ENCODE measurements at places on chromosomes 2 and 18. TPM values are rescaled to one million over a fixed set of nuclear protein-coding genes. Genes with fewer than 3 reads are reported as not detected.
A peak's percentile ranks its signal among the peaks of the same experiment; 100 is the strongest.

- H3K36me3 ChIP-seq = no peaks in the 10 kb centered on the region
- H3K27me3 ChIP-seq = no peaks in the 10 kb centered on the region
- DNase-seq = no peak
- peaks cover 7% of the 10 kb centered on the region for H3K4me1 ChIP-seq
- no peak overlapping the region for H3K27ac ChIP-seq
- no peak overlapping the region for H3K4me3 ChIP-seq
Measured at GRCh38 chr18:44733069-44733753, 52.5 kb downstream of the SETBP1 start.

GRCh38 chr2:170873035-170873692 is 55.9 kb upstream of the GORASP2 start:
- H3K27ac ChIP-seq = no peak overlapping the region
- DNase-seq = peak; percentile 56
- H3K27me3 ChIP-seq = no peaks in the 10 kb centered on the region
- H3K4me1 ChIP-seq = peaks cover 9% of the 10 kb centered on the region

DNA sequence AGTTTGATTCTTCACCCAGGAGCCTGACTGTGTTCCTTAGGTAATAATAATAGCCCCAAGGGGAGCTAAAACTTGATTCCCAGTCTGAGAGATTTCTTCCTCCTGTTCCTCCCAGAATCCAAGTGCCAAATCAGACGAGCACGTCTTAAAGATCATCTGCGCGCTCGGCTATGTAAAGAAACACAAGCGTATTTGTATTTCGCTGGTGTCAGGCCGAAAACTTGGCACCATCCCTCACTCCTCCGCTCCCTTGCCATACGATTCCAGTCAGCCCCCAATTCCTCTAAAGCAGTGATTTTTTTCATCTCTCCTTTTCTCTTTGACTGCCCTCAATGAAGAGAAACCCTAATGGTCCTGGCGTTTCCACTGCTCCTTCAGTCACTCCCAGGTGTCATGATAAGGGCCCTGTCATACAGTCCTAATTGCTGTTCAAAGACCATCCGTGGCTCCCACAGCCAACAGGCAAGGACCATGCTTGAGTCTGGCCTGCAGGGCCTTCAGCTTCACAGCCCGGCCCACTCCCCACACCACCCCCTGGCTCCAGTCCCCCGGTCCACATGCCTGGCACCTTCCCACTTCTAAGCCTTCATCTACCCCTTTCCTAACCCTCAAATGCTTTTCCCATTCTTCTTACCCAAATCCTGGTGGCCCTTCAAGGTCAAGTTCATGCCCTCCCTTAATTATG is 130.8 kb upstream of the ID2 start:
- H3K4me3 ChIP-seq = no peak overlapping the region
- no peaks in the 10 kb centered on the region for H3K36me3 ChIP-seq
- H3K27me3 ChIP-seq = no peaks in the 10 kb centered on the region
- no peak for DNase-seq

DNA sequence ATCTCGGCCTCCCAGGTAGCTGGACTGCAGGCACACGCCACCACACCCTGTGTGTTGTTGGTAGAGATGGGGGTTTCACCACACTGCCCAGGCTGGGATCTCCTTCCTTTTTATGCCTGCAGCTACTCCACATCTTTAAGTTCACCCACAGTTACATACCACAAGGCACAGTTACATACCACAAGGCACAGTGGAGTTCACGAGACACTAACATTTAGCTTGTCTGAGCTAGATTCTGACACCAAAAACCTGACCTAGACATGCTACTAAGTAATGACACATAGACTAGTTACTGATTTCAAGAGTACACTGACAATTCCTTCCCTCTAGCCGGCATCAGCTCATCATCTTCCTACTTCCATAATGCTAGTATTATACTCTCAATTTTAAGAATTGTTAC is 4.3 kb downstream of the POLR2D start:
- H3K4me3 ChIP-seq = no peak overlapping the region
- H3K4me1 ChIP-seq = peaks cover 51% of the 10 kb centered on the region
- no peak overlapping the region for H3K27ac ChIP-seq

GRCh38 chr2:174716785-174717184 is 47.5 kb downstream of the CHRNA1 start:
- no peak overlapping the region for H3K27ac ChIP-seq
- no peak overlapping the region for H3K4me3 ChIP-seq
- no peaks in the 10 kb centered on the region for H3K36me3 ChIP-seq
- H3K4me1 ChIP-seq = no peaks in the 10 kb centered on the region
- no peak for DNase-seq

DNA sequence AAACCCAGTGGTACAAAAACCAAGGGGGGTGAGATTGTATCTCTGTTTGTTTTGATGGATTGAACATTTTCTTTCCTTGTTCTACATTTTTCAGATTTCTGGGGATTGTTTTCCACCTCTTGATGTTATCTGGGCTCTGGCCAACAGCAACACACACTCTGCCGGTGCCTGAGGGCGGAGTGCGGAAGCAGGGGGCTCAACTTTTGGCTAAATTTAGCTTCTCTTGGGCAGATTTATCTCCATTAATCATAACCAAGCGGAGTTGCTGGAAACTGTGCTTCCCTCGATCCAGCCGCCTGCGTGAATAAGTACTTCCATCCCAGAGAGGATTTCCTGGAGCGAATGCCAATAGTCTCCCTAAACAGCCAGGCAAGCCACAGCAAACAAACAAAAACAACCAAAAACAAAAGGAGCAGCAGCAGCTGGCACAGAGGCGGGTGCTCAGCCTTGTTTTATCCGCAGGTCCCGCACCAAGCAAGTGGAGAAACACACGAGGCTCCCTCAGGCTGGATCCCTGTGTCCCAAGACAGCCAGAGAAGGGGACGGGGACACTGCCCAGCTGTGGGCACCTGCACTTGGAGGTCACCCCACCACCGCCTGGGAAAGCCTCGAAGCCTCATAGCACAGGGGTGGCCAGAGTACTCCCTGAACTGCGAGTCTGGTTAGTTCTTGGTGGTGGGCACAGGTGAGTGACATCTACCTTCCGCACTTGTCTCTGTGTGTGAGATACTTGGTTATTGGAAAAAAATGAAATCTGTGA is 143.4 kb downstream of the NDUFA10 start:
- peaks cover 12% of the 10 kb centered on the region for H3K27me3 ChIP-seq
- no peak overlapping the region for H3K4me3 ChIP-seq
- H3K4me1 ChIP-seq = peaks cover 7% of the 10 kb centered on the region

GRCh38 chr2:7030810-7031209 is 113.6 kb downstream of the RNF144A start:
- H3K27ac ChIP-seq = no peak overlapping the region
- no peak overlapping the region for H3K4me3 ChIP-seq
- H3K4me1 ChIP-seq = peaks cover 53% of the 10 kb centered on the region
- DNase-seq = no peak

DNA sequence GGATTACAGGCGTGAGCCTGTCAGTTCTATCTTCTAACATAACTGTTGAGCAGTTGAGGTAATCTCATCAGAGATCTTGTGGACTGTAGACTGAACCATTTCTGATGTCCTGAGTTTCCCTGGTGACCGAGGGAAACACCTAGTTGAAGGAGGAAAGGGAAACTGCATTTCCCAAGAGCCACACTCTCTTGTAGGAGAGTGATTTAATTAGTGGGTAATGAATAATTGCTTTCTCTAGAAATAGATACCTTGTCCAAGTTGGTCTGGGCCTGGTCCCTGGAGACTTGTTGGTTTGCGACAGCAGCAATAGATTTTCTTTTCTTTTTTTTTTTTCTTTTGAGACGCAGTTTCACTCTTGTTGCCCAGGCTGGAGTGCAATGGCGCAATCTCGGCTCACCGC is 7.4 kb downstream of the TTLL4 start:
- no peak overlapping the region for H3K27ac ChIP-seq
- H3K27me3 ChIP-seq = no peaks in the 10 kb centered on the region
- H3K4me1 ChIP-seq = peaks cover 3% of the 10 kb centered on the region
- no peak overlapping the region for H3K4me3 ChIP-seq
- peaks cover 11% of the 10 kb centered on the region for H3K36me3 ChIP-seq

ANKRD36 gene
- total RNA-seq = 4.3 TPM

Measured in left ventricle myocardium inferior (tissue), 1 donor.